ENCODE measurements at places on chromosomes 3 and 15.

DNA sequence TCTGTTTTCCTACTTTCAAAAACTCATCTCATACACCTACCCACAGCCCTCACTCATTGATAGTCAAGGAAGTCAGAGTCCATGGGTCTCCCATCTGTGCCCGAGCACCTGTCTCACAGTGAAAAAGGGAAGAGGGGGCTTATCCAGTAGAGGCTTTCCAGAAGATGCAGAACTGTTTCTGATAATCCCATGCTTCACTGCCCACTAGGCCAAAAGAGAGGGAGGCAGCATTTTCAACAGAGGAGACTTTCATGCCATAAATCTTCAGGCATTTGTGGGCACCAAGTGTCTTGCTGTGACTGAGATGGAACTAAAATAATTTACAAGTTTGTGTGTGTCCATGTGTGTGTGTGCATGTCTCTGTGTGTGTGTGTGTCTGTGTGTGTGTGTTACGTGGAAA is 117.9 kb upstream of the PHLDB2 start:
- peaks cover 33% of the 10 kb centered on the region for H3K4me1 ChIP-seq
- H3K27ac ChIP-seq: peak overlapping the region; percentile 13
- no peaks in the 10 kb centered on the region for H3K36me3 ChIP-seq
- no peaks in the 10 kb centered on the region for H3K27me3 ChIP-seq

GRCh38 chr3:9125278-9125951 is 124.0 kb downstream of the SRGAP3 start:
- no peak for DNase-seq
- peaks cover 21% of the 10 kb centered on the region for H3K36me3 ChIP-seq
- no peaks in the 10 kb centered on the region for H3K4me1 ChIP-seq

- no peaks in the 10 kb centered on the region for H3K27me3 ChIP-seq
- no peaks in the 10 kb centered on the region for H3K4me1 ChIP-seq
- no peak overlapping the region for H3K27ac ChIP-seq
- no peaks in the 10 kb centered on the region for H3K36me3 ChIP-seq
These were observed 38.7 kb upstream of the CCDC50 start for GRCh38 chr3:191290311-191291025.

DNA sequence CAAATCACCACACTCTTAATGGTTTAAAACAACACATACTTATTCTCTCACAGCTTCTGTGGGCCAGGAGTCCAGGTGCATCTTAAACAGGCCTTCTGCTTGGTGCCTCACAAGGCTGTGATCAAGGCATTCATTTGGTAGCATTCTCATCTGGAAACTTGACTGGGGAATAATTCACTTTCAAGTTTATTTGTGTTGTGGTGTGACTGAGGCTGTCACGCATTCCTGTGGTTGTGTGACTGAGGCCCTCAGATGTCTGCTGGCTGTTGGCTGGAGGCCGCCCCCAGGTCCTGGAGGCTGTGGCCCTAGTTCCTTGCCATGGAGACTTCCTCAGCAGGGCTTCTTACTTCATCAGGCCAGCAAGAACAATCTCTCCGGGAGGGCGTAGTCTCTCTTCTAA is 16.9 kb upstream of the FAM3D start:
- no peak for DNase-seq
- H3K27me3 ChIP-seq: peaks cover 20% of the 10 kb centered on the region
- H3K4me1 ChIP-seq: no peaks in the 10 kb centered on the region
- no peak overlapping the region for H3K27ac ChIP-seq

DNA sequence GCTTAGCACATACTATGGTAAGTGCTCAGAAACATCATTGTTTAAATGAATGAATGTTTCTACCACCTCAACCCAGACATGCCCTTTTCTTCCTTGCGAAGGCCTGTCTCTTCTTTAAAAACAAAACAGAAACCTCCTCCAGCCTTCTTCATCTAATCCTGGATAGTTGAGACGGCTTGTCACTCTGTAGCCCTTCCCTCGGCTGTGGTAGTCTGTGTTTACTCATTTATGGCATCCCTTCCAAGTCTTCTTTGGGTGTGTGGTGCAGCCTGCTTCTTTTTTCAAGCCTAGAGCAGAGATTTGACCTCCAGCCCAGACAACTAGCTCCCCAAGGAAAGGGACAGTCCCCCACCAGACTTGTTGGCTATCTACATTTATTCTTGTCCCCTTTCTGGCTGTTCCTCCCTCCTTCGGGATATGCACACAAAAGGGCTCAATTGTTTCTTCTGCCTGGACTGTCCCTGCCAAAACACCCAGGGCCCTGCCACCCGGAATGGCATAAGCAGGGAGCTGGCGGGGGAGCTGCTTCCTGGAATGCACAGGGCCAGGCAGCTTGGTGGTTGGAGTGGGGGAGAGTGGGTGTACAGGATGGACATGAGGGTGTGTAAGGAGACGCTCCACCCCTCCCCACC is 67.8 kb downstream of the ITGA11 start:
- H3K27me3 ChIP-seq: no peaks in the 10 kb centered on the region
- no peaks in the 10 kb centered on the region for H3K36me3 ChIP-seq
- no peak overlapping the region for H3K4me3 ChIP-seq
- H3K27ac ChIP-seq: no peak overlapping the region

GRCh38 chr3:172415323-172415722 is 32.9 kb downstream of the GHSR start:
- H3K27me3 ChIP-seq: no peaks in the 10 kb centered on the region
- H3K36me3 ChIP-seq: no peaks in the 10 kb centered on the region
- DNase-seq: no peak
- H3K4me1 ChIP-seq: no peaks in the 10 kb centered on the region
- H3K27ac ChIP-seq: no peak overlapping the region
- H3K4me3 ChIP-seq: no peak overlapping the region

DNA sequence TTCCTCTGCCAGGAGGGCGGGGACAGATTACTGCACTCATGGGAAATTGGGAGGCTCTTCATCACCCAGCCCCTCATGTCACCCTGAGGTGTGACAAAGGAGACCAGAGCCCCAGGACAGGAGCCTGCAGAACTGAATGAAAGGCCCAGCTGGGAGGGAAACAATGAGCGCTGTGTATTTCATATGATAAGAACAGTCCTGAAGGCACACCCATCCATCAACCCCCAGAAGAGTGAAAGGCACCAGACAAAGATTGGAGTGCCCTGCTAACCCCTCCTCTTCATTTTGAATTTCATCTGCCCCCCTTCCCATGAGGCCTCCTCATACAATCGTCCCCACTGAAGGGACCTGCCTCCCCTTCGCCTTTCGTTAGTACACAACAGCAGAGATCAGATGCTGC is 160.0 kb upstream of the PRICKLE2 start:
- H3K4me3 ChIP-seq: no peak overlapping the region
- no peak for DNase-seq
- H3K4me1 ChIP-seq: no peaks in the 10 kb centered on the region
- H3K27ac ChIP-seq: no peak overlapping the region

GRCh38 chr3:134699141-134699711 is 48.4 kb upstream of the KY start:
- H3K4me3 ChIP-seq: no peak overlapping the region
- DNase-seq: no peak
- peaks cover 23% of the 10 kb centered on the region for H3K27me3 ChIP-seq
- no peak overlapping the region for H3K27ac ChIP-seq
- no peaks in the 10 kb centered on the region for H3K4me1 ChIP-seq

GRCh38 chr3:129723558-129724324 is 117.3 kb upstream of the PLXND1 start:
- H3K27ac ChIP-seq: peak overlapping the region; percentile 87
- peak overlapping the region; percentile 77 for H3K4me3 ChIP-seq

- no peaks in the 10 kb centered on the region for H3K4me1 ChIP-seq
- no peak for DNase-seq
- no peak overlapping the region for H3K4me3 ChIP-seq
These were observed 33.8 kb upstream of the GYG1 start for GRCh38 chr3:148957586-148957985.

DNA sequence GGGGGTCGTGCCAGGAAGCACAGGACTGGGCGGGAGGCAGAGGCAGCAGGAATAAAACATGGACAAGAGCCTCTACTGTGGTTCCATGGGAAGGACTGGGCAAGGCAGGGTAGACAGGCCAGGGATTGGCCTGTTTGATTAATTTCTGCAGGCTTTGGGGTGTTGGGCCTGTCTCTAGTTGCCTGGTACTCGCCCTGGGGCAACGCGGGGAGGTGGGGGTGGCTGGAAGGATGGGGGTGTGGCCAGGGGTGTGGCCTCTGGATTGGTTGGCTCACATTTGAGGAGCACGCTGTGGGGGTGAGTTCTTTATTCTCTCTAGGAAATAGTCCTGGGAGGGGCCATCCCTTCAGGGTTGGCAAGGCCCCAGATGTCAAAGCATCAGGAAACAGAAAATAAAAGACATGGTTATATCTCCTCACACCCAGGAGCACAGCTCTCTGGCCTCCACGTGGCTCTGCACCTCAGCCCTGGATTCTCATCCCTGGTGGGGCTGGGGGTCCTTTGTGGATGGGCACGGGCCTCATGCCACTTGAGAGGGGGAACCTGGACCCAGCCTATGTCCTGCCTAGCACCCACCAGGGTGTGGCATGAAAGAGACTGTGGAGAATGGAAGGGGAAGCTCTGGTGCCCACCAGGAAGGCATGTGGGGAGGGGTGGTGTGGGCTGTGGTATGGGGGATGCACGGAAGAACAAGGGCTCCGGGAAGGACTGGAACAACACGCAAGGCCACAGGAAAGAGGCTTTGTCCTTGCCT is 223.0 kb upstream of the LYSMD4 start:
- H3K36me3 ChIP-seq: no peaks in the 10 kb centered on the region
- no peaks in the 10 kb centered on the region for H3K27me3 ChIP-seq
- DNase-seq: peak; percentile 42
- H3K4me3 ChIP-seq: no peak overlapping the region
- peaks cover 9% of the 10 kb centered on the region for H3K4me1 ChIP-seq
- no peak overlapping the region for H3K27ac ChIP-seq

DNA sequence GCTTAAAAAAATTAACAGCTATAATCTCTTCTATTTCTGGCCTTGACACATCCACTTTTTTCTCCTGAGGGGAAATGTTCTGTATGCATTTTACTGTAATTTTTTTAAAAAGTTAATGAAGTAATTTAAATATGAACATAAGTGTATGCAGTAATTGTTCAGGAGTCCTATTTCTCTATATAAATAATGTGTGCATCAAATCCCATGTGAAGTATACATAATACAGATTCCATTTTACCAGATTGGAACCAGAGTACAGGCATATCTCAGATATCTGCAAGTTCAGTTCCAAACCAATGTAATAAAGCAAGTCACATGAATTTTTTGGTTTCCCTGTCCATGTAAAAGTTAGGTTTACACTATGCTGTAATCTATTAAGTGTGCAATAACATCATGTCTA is 26.6 kb downstream of the CCPG1 start:
- H3K4me3 ChIP-seq: no peak overlapping the region
- H3K36me3 ChIP-seq: peaks cover 42% of the 10 kb centered on the region
- peaks cover 2% of the 10 kb centered on the region for H3K4me1 ChIP-seq
- DNase-seq: no peak
- no peak overlapping the region for H3K27ac ChIP-seq
- no peaks in the 10 kb centered on the region for H3K27me3 ChIP-seq

DNA sequence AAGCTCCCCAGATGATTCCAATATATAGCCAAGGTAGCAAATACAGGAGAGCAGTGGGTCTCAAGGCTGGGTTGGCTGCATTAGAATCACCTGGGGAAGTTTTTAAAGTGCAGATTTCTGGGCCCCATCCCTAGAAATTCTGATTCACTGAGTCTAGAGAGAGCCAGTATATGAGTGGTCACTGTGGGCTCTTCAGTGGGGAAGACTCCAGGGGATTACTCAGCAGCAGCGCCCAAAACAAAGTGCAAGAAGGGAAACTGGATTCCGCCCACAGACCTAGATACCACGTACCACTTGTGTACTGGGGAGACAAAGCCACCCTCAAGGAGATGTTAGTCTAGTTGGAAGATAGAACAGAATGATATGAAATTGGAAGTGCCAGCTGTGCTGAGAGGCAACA is 40.0 kb downstream of the NME9 start:
- H3K27ac ChIP-seq: no peak overlapping the region
- no peaks in the 10 kb centered on the region for H3K4me1 ChIP-seq
- H3K27me3 ChIP-seq: no peaks in the 10 kb centered on the region
- DNase-seq: no peak

DNA sequence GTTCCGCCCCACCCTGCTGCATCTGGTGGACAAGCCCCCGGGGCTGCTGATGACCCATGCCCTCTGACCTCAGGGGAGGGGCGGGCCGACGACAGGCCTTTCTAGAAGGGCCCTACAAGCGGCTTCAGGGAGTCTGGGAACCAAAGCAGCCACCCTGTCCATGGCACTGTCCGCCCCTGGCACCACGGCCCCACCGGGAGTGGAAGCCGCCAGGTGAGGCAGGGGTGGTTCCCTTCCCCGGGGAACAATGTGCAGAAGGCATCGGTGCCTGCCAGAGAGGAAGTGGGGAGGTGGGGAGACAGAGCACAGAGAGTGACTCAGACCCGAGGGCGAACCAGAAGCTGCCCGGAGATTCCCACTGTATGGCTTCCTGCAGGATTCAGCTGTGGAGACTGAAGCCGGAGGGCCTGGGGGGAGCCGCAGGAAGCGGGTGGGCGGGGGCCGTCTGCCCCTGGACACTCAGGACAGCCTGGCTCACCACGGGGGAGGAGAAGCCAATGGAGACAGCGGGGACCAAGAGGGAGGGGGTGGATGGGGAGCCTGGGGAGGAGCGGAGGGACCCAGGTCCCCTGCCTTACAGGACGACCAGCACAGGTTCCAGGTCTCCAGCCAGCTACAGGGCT is 134.0 kb downstream of the TPRA1 start:
- H3K27ac ChIP-seq: peak overlapping the region; percentile 47
- DNase-seq: peak; percentile 89
- H3K36me3 ChIP-seq: no peaks in the 10 kb centered on the region
- H3K4me1 ChIP-seq: peaks cover 28% of the 10 kb centered on the region

DNA sequence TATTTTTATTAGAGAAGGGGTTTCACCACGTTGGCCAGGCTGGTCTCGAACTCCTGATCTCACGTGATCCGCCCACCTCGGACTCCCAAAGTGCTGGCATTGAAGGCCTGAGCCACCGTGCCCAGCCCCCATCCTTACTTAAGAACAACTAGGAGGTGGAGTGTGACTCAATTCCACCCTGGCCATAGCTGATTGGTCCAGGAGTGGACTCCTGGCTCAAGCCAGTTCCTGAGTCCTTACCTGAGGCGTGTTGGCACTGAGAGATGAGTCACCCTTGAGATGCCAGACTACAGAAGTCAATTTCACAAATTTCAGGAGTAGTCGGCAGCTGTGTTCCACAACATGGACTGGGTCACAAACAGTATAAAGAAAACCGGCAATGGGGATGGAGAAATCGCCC is 124.2 kb downstream of the SHQ1 start:
- H3K36me3 ChIP-seq: no peaks in the 10 kb centered on the region
- peak; percentile 99 for DNase-seq
- peak overlapping the region; percentile 44 for H3K4me3 ChIP-seq
- no peaks in the 10 kb centered on the region for H3K27me3 ChIP-seq
- peak overlapping the region; percentile 97 for H3K27ac ChIP-seq

GRCh38 chr3:164550857-164551256 is 527.4 kb downstream of the SI start:
- peaks cover 64% of the 10 kb centered on the region for H3K27me3 ChIP-seq
- no peaks in the 10 kb centered on the region for H3K36me3 ChIP-seq
- no peak for DNase-seq
- H3K4me3 ChIP-seq: no peak overlapping the region
- no peak overlapping the region for H3K27ac ChIP-seq

- no peak overlapping the region for H3K4me3 ChIP-seq
- peaks cover under 1% of the 10 kb centered on the region for H3K36me3 ChIP-seq
- H3K27me3 ChIP-seq: no peaks in the 10 kb centered on the region
- no peak for DNase-seq
- no peak overlapping the region for H3K27ac ChIP-seq
These were observed 55.1 kb upstream of the PLXNA1 start for GRCh38 chr3:126927846-126928245.

GRCh38 chr3:31086698-31087097 is 192.2 kb upstream of the GADL1 start:
- H3K27me3 ChIP-seq: no peaks in the 10 kb centered on the region
- H3K4me3 ChIP-seq: no peak overlapping the region
- no peak overlapping the region for H3K27ac ChIP-seq
- H3K36me3 ChIP-seq: no peaks in the 10 kb centered on the region

- H3K36me3 ChIP-seq: peaks cover 25% of the 10 kb centered on the region
- no peak overlapping the region for H3K4me3 ChIP-seq
- no peak for DNase-seq
- H3K27me3 ChIP-seq: no peaks in the 10 kb centered on the region
These were observed 40.8 kb downstream of the CA12 start for GRCh38 chr15:63340878-63341277.

All from MCF 10A (cell line).